ENCODE measurements at places on chromosomes 4 and X.

- no peak for DNase-seq
Observed at GRCh38 chr4:17094876-17095210, 196.4 kb upstream of the LDB2 start.

DNA sequence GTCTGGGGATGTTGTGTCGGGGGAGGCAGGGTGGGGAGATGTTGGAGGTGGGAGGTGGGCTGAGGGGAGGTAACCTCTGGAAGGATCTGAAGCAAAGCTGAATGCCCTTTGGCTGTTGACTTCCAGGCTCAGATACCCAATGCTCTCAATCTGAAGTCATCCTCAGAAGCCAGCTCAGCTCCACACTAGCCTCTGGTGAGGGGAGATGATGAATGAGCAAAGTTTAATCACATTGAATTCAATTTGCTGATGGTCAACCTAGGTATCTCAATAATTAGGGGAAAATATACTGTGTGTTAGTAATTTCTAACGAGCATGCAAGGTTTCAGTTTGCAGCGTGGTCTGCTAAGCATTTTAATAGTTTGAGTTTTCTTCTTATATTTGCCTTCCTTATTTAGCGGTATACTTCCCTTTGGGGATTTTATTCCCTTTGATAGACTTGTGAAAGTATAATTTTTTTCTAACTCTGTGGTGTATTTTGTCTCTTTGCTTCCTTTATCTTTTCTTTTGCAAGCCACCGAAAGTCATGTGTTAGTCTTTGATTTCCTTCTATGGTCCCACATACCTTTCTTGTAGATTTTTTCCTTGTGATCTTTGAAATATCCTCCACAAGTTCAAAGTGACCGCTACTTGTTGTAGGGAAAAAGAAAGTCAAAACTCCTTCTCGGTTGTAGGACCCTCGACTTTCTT lies 146.3 kb upstream of the LEF1 start:
- DNase-seq, result no peak

DNA sequence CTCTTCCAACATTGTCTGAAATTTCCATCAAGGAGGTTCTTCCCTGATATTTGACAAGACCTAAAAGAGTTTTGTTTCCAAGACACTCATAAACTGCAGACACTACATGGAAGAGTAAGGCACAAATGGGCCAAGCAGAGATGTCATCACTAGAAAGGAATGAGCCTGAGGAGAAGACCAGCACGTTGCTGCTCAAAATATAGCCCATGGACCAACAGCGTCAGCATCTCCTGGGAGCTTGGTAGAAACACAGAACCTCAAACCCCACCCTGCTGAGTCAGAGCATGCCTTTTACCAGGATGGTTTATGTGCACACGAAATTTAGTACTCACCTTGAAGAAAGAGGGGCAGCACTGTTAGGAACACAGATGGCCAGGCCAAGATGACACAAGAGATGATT lies 128.7 kb upstream of the MID1 start:
- no peak for DNase-seq

DNA sequence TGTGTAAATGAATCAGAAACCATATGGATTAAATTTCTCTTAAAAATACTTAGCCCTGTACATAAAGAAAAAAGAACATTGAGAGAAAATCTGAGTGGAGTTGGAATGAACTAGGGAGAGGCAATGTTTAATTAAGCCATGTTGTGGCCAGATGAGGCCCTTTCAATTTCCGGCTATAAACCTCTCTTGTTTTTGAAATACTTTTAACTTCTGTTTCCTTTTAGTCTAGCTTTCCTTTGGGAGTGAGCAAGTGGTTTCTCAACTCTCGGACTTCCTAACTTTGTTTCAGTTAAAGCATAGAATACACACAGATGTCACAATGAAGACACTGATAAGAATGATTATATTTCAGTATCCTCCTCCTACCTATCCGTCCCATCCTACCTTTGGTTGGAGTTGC lies 197.2 kb downstream of the ARHGAP24 start:
- no peak for DNase-seq

GRCh38 chr4:113349430-113349829 lies 300.0 kb downstream of the ANK2 start:
- DNase-seq, result no peak

DNA sequence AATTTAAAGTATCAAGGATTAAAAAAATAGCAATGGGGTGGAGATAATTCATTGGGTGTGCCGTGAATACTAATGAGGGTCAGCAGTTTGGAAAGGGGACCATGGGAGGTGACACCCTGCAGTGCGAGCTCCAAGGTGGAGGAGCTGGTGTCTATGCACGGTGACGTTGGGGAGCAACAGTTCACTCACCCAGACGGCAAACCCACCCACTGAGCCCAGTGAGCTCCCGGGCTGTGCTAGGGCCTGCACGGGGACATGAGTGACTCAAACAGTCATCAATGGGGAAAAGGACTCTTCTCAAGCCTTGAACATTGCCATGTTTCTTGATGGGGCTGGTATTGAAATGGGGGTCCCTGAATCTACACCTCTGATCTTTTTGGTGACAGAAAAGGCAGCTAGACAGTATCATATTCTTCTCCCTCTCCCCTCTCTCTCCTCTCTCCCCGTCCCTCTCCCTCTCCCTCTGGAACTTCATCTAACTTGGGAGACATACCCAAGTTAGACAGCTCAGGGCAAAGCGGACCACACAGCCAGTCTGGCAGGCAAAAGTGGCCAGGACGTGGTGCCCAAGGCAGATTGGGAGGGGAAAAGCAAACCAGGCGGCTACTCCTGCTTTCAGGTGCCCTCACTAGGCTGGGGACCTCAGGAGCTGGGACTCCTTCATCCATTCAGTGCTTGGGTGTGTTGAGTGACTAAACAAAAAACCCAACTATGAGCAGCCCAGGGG lies 26.3 kb upstream of the PPP2R2C start:
- no peak for DNase-seq

DNA sequence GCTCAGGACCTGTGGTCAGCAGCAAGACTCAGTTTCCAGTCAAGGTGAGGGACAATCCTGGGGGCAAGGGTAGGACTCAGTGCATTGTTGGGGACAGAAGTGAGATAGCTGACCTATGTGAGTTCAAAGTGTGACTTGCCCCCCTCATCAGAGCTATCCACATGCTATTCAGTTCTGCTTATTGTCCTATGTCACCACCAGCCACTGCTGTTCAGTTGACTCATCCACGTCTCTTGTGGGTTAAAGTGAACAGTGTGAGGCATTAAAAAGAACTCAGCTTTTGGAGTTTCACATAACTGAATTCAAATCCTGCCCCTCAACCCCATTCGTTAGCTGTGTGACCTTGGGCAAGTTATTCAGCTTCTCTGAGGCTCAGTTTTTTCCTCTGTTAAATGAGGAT lies 4.4 kb upstream of the APLN start:
- no peak for DNase-seq

- DNase-seq, result no peak
Observed at GRCh38 chrX:141969706-141970105, 66.0 kb downstream of the MAGEC1 start.

DNA sequence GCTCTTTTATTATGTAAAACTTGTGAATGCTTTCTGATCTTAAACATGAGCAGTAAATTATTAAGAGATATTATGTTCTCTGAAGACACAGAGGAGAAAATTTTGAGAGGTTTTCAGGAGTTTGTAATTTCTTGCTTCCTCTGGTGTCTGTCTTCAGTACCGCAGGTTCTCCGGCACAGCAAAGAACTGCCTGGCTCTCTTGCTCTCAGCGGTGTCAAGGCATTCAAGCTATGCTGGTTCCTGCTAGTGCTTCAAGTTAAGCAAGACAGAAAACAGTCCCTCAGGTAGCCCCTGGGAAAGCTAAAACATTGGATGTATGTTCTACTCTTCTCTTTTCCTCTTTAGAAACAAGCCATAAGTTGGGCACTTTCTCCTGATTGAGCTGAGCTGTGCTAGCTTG lies 120.2 kb upstream of the CENPE start:
- DNase-seq, result no peak

DNA sequence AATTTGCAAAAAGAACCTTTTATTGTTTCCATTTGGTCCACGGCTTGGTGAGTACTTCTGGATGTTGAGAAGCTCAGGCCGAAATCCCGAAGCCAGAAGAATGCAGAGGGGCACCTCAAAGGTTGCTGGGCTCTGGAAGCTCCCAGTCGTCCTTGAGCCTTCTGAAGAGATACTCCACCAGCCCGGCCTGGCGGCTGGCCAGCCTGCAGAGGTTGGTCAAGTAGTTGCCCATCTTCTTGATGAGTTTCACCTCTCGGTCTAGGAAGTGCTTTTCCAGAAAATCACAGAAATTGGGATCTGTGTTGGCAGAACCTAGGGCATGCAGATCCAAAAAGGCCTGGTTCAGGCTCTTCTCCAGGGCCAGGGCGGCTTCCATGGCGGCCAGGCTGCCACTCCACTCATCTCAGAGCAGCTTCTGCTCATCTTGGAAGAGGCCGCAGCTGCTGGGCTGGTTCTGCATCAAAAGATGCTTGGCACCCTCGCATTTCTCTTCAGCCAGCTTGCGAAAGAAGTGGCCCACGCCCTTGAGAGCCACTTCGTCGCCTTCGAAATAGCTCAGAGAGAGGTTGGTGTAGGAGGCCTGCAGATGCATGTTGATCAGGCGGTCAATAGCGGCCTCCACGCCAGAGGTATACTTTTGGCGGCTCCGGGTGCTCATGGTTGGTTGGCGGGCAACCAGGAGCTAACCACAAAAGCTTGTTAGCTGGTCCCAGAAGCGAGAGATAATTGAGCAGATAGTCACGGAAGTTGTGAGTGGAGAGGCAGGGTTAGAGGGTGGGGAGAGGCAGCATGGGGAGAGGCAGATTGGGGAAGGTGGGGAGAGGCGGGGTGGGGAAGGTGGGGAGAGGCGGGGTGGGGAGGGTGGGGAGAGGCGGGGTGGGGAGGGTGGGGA lies 76.5 kb upstream of the TSPAN7 start:
- no peak for DNase-seq

DNA sequence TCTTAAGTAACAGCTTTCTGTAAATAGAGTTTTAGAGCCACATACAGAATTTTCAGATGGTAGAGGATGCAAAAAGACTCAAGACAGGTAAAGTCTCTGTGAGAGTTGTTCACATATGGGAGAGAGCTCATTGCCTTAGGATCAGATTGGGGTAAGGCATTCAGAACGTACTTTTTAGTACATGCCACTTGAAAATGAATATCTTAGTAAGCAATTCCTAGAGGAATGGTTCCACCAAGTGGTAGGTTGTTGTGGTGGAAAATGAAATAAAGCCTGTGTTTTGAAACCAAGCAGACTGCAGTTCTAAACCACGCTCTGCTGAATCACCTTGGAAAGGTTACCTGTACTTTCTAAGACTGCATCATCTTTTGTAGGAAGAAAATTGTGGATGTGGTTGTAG lies 547.0 kb upstream of the LCORL start:
- no peak for DNase-seq

- no peak for DNase-seq
Observed at GRCh38 chr4:123232439-123232838, 164.2 kb upstream of the SPRY1 start.

GRCh38 chr4:32864713-32865351 lies 2144.7 kb downstream of the PCDH7 start:
- no peak for DNase-seq

DNA sequence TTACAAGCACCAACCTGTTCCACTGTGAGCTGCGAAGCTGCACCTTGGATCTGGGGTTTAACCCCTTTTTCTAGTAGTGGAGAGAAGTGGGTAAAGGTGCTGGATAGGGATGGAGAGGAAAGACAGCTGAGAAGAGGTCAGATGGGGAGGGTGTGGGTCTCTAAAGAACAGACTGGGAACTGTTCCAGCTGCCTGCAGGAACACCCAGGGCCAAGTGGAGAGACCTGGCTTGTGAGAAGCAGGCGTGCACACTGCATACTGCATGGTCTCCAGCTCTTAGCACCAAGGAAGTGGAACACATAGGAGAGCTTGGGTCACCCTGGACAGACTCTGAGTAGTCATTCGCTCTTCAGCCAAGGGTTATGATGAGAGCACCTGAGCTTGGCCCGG lies 16.1 kb downstream of the BCOR start:
- no peak for DNase-seq

DNA sequence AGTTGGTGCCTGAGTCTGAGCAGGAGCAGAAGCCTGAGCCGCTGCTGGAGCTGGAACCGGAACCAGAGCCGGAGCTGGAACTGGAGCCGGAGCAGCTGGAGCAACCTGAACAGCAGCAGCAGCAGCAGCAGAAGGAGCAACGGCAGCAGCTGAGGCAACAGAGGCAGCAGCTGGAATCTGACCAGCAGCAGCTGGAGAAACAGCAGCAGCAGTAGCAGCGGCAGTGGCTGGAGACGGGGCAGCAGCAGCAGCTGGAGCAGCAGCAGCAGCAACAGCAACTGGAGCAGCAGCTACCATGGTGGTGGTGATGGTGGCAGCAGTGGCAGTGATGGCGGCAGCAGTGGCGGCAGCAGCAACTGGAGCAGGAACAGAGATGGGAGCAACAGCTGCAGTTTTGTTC lies 61.5 kb downstream of the AMOT start:
- no peak for DNase-seq

- no peak for DNase-seq
Observed at GRCh38 chrX:119583431-119584059, 9.2 kb downstream of the UBE2A start.

GRCh38 chr4:112201915-112202505 lies 29.6 kb upstream of the AP1AR start:
- no peak for DNase-seq

DNA sequence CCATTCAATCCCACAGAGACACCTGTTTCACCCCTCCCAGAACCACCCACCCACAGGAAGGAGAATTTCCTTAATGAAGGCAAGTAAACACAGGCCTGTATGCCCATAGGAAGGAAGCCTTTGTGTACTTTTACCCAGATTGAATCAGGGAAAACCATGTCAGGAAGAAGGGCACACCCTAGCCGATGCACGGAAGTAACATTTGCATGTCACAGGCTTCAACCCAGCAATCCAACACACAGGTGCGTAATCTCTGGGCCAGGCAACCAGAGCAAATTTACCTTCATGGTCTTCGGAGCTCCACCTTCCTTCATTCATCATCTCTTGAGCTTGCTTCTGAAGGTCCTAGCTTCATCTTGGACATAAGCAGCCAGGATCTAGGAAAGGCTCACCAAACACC lies 206.3 kb downstream of the SHROOM3 start:
- DNase-seq, result no peak

- no peak for DNase-seq
Observed at GRCh38 chr4:184099000-184099399, 118.7 kb downstream of the ENPP6 start.

DNA sequence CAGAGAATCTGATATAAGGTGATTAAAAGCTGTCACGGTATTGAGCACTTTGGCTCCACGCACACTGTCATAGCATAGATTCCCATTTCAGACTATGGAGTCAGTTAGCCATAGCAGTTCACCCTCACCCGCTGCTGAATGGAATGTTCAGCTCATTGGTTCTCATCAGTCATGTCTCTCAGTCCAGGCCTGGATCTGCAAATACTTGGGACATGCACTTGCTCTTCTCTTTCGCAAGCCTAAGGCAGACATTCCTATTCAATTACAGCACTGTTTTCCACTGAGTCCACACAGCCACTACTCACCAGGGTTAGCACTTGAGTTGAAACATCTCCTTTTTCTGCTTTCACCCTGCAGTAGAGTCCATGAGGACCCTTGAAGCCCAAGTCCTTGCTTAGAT lies 30.6 kb upstream of the SCML1 start:
- DNase-seq, result no peak

DNA sequence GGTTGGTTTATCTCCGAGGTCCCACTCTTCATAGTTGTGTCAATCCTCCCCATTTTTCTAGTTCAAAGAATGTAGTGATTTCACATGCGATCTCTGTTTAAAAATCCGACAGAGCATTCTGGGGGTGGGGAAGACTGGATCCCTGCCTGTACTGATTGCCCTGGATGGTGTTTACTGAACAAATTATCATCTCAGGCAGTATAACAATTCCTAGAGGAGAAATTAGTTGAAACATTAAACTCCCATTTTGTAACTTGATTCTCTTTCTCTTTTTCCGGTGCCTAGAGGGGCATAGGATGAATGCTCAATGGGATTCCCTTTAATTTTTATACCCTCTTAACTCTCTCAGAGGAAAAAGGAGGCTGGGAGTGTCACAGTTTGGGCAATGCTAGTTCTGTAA lies 10.0 kb upstream of the CWH43 start:
- no peak for DNase-seq
